Posterior vena cava (tissue), 2 donors: ENCODE measurements at places on chromosomes 12 and 14. TPM values are rescaled to one million over a fixed set of nuclear protein-coding genes. Genes with fewer than 3 reads are reported as not detected.

The HCAR2 gene
- not detected for total RNA-seq

The CKB gene
- total RNA-seq: 709 TPM

The NELL2 gene
- total RNA-seq: 1.3 TPM

The GPR68 gene
- total RNA-seq: 6.4 TPM

The E2F7 gene
- total RNA-seq: 0.09 TPM

The TAS2R10 gene
- 0.76 TPM for total RNA-seq

The HCAR3 gene
- 0.37 TPM for total RNA-seq

The PLEKHD1 gene
- 0.14 TPM for total RNA-seq

The CIROP gene
- not detected for total RNA-seq

The RNASE2 gene
- total RNA-seq: 3.7 TPM
